ENCODE measurements at places on chromosomes 4 and X.

GRCh38 chr4:88062311-88062710, 54.9 kb downstream of the PKD2 start:
- DNase-seq, result no peak

- DNase-seq, result no peak
Observed at GRCh38 chr4:42360256-42360669, 37.0 kb upstream of the SHISA3 start.

DNA sequence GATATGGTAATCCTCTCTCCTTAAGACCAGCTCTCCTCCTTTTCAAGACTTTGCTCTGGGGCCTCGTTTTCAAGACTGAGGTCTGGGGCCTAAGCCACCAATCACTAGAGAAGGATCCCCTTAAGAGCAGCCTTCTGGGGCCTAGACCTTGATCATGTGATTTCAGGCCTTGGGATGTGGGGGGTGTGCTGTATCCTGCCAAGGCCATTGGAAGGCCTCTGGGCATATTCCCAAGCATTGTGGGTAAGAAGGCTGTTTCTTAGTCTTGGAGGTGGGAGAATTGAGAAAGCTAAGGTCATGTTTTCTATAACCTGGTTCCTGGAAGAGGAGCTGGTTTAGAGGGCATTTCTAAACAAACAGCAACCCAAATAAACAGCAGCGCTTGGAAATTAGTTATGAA, 12.1 kb downstream of the TMEM164 start:
- DNase-seq, result no peak

GRCh38 chrX:154370300-154371016, 4.0 kb downstream of the FLNA start:
- no peak for DNase-seq

GRCh38 chr4:41137879-41138278, 76.5 kb downstream of the APBB2 start:
- no peak for DNase-seq

DNA sequence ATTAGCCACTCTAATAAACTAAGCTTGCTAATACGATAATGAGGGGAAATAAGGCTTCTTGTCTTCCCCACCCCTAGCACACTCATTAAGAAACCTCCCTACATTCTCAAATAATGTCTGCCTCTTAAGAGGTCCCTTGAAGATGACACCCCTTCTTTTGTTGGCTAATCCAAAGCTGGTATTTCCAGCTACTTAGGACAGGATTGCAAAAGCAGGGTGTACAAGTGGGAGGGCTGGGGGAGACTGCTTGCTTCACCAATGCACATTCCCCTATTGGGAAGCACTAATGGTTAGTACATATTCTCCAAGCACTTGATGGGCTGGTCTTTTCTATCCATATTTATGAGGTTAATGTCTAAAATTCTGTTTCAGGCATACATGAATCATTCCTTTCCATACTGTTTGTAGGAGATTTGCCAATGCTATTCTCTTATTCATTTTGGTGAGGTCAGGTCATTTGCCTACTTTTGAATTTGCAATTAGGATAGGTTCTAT, 16.8 kb upstream of the TIMM8A start:
- no peak for DNase-seq

All from D721Med (cell line).